ENCODE measurements at places on chromosomes 12 and 14.
A peak's percentile ranks its signal among the peaks of the same experiment; 100 is the strongest.

GRCh38 chr12:51832354-51833107 is 16.0 kb downstream of the FIGNL2 start:
- DNase-seq: no peak

DNA sequence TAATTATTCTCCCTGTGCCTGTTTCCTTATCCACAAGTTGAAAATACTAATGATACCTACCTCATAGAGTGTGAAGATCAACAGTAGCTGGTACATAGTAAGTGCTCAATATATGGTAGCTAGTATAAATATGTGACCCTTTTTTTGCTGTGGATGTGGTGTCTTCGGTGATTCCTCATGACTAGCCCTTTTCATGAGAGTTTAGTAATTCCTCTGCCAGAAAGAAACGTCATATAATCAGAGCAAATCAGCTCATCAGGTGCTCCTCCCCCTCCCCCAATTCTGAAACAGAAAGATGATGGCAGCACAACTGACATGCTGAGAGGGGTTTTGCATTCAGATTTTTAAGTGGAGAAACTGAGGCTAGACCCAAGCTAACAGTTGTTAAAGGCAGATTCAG is 210.8 kb downstream of the SLC41A2 start:
- no peak for DNase-seq

GRCh38 chr14:78455896-78456435 is 285.8 kb downstream of the NRXN3 start:
- DNase-seq: no peak

DNA sequence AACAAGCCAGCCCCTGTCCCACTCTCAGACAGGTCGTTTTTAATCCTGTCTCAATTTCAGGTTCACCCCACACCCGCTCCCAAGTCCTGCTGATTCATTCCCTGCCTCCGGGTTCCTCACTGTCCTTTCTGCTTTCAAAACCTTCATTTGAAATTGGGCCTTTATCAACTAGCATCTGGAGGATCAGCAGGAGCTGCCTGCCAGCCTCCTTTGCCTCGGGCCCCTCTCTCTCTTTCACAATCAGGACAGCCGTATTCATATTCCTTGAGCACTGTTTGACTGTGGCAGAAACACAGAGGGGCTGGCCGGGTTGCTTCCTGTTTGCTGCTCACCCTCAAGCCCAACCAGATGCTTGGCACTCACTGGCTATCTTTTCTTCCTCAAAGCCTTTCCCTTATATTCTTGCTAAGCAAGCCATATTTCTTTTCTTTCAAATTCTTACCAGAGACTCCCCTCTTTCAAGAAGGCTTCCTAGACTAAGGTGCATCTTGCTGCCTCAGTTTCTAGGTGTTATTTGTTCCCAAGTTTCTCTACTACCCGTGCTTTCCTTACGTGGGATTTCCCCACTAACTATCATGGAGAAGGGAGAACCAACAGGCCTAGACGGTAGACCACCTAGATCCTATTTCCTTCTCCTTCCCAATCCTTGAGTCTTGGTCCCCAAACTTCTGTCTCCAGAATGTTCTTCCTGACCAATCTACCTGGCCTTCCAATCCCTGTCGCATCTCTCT is 3.0 kb downstream of the GALNT6 start:
- DNase-seq: no peak

- DNase-seq: no peak
Measured at GRCh38 chr14:74038020-74038859, 19.1 kb downstream of the BBOF1 start.

DNA sequence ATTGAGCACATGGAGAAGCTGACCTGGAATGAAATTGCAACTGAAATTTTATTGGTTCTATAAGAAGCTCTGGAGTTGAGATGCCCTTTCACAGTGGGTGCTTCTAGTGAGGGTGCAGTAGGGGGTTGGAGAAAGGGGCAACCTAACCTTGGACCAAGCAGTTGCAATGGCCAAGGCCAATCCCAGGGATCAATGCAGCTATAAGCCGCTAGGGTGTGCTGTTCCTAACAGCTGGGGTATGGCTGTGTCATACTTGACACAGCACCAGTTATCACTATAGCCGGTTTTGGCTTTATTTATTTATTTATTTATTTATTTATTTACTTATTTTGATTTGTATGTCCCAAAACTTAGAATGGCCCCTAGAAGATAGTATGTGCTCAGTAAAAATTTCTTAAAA is 505.9 kb downstream of the FLRT2 start:
- DNase-seq: no peak

GRCh38 chr12:126891789-126892188 is 1375.2 kb upstream of the TMEM132C start:
- DNase-seq: no peak

- DNase-seq: no peak
Measured at GRCh38 chr12:45669093-45669492, 60.4 kb upstream of the ARID2 start.

DNA sequence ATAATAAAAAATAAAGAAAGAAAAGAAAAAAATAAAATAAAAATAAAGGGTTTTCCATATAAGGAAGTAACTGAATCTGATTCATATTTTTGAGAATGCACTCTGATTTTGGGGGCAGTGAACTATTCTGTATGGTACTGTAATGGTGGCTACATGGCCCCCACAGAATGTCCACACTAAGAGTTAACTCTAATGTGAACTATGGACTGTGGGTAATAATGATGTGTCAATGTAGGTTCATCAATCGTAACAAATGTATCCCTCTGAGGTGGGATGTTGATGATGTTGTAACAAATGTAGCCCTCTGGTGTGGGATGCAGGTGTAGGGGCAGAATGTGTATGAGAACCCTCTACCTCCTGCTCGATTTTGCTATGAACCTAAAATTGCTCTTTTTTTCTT is 13.8 kb downstream of the KRT8 start:
- no peak for DNase-seq

GRCh38 chr12:54945082-54945481 is 39.5 kb downstream of the TESPA1 start:
- no peak for DNase-seq

- DNase-seq: no peak
Measured at GRCh38 chr14:32013083-32013482, 64.0 kb upstream of the ARHGAP5 start.

GRCh38 chr12:132576701-132577100 is 33.7 kb downstream of the LRCOL1 start:
- DNase-seq: no peak

- peak; percentile 71 for DNase-seq
Measured at GRCh38 chr12:124863416-124864325, at the start of gene SCARB1. Gene SCARB1, minus strand, starts transcription at chr12:124863864. Its CDS starts 144 bp downstream, at chr12:124863720.

- DNase-seq: no peak
Measured at GRCh38 chr12:117387832-117388231, 26.4 kb upstream of the NOS1 start.

DNA sequence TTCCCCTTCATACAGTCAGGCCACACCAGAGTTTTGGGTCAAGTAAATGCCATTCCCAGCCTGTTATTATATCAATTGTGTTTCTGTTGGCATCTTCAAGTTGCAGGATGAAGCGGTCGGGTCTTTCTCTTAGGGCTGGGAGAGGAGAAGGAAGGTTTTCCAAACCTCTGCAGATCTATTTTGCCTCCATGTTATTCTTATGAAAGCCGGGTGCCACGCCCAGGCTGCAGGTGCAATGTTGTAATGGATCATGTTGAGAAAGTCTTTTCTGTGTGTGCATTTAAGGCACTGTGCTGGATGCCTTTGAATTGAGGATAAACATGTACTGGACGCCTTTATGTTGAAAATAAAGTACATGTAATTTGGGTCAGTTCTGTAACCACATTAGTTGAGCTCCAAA is 164.4 kb upstream of the HIF1A start:
- DNase-seq: no peak

DNA sequence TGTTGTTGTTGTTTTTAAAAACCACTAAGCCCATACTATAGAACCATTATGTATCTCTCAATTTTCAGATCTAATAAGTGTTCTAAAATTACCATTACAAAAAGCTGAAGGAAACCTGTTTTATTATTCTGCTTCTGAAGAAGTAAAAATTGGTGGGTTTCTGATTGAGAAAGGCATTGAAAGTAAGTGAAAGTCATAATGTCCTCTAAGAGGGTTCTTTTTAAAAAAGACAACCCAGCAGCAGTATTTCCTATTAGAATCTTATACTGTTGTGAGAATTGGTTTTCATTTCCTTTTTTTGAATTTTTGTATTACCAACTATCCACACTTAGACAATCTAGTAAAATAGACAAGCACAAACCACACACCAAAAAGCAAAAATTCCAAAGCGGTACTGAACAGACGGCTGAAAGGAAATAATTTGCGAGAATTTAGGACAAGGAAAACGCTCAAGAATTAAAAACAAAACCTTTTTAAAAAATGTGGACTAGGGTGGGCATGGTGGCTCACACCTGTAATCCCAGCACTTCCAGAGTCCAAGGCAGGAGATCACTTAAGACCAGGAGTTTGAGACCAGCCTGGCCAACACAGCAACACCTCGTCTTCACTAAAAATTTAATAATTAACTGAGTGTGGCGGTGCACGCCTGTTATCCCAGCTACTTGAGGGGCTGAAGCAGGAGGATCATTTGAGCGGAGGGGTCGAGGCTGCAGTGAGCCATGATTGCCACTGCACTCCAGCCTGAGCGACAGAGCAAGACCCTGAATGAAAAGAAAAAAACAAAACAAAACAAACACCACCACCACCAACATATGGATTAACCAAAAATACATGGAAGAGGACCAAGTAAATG is 66.7 kb upstream of the AP4S1 start:
- DNase-seq: no peak

- DNase-seq: no peak
Measured at GRCh38 chr14:53354336-53354735, 201.2 kb upstream of the DDHD1 start.

DNA sequence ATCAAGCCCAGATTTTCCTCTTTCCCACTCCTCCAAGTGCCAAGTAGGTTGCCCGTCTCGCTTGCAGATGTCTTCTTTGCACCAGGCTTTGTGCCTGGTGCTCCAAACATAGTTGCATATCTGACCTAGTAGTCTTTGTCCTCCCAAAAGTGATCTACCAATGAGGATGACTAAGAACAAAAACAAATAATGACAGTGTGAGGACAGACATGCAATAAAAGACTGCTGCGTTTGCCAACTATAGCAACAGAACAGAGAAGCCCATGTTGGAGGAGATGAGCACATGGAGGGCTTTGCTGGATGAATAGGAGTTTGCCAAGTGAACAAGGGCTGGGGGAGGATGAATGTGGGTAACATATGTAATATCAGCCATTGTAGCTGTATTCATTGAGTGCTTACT is 15.6 kb downstream of the DTX1 start:
- DNase-seq: no peak

DNA sequence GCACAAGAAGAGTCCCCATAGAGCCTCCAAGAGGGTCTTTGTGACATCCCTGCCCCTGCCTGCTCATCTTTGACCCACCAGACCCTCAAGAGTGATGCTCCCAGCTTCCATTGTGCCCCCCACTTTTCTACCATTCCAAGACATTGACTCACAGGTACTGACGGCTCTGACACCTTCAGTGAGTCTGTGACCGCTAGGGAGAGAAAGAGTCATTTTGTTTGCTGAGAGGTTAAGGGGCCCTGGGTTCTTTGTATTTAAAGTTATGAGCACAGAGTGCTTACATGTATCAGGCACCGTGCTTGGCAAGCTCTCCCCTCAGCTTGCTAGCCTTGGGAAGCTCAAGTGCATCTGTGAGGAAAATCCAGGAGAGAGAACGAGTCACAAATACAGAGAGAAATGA is 7.1 kb upstream of the KRT82 start:
- no peak for DNase-seq

GRCh38 chr14:47220096-47220495 is 455.3 kb downstream of the MDGA2 start:
- DNase-seq: no peak

GRCh38 chr12:100069795-100070194 is 72.9 kb downstream of the BLTP3B start:
- DNase-seq: no peak

- DNase-seq: no peak
Measured at GRCh38 chr14:69632593-69633151, 21.3 kb downstream of the SUSD6 start.

GRCh38 chr12:124169577-124170284 is 125.2 kb upstream of the RFLNA start:
- no peak for DNase-seq

GRCh38 chr12:25985316-25986175 is 27.1 kb downstream of the RASSF8 start:
- no peak for DNase-seq

- DNase-seq: no peak
Measured at GRCh38 chr12:107731366-107731765, 29.6 kb downstream of the PRDM4 start.

DNA sequence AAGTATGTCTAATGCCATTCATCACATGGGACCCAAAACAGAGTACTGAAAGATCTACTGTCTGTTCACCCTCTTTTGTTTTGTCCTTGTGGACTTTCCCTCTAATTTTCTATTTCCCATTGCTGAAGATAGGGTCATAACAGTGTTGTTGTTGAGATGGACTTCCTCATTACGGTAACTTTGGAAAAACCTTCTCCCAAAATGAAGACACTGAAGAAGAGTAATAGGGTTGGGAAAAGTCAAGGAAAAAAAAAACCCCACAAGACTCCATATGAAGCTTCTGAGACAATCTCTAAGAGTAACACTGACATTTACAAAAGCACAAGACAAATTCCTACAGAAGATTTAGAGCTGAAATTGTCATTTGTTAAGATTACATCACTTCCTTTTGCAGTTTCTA is 36.7 kb downstream of the EXOC5 start:
- no peak for DNase-seq

Measured in stimulated activated CD4-positive, alpha-beta T cell treated with anti-CD3 and anti-CD28 coated beads, Interleukin-4, amount 100 ng/mL, for 24 hours (primary cell).